8988T (cell line): ENCODE measurements at places on chromosomes 3 and 15.

- no peak for DNase-seq
Measured at GRCh38 chr3:71322154-71322553, 261.4 kb downstream of the FOXP1 start.

GRCh38 chr3:17399586-17399985 lies 342.8 kb downstream of the TBC1D5 start:
- no peak for DNase-seq

GRCh38 chr15:59035201-59035600 lies 47.7 kb downstream of the RNF111 start:
- no peak for DNase-seq

DNA sequence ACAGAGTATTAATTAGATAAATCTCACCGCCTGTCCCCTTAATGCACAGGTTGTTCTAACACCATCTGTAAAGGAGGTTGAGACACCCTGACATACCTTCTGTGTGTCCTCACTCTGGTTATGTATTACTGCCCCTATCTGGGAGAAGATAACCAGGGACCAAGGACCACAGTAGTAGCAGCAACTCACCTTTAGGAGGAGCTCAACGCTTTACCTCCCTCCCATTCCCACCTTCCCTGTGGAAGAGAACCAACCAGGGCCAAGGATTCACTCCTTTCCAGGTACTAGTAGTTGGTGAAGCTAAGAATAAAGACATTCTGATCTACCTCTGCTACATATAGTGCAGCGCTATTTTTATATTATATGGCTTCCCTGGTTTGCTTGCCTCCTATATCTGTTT lies 232.6 kb downstream of the MEX3B start:
- no peak for DNase-seq

- DNase-seq = peak; percentile 65
Measured at GRCh38 chr15:89492111-89492641, 4.2 kb downstream of the RHCG start.

GRCh38 chr3:18008706-18009368 lies 266.4 kb upstream of the TBC1D5 start:
- DNase-seq = no peak

DNA sequence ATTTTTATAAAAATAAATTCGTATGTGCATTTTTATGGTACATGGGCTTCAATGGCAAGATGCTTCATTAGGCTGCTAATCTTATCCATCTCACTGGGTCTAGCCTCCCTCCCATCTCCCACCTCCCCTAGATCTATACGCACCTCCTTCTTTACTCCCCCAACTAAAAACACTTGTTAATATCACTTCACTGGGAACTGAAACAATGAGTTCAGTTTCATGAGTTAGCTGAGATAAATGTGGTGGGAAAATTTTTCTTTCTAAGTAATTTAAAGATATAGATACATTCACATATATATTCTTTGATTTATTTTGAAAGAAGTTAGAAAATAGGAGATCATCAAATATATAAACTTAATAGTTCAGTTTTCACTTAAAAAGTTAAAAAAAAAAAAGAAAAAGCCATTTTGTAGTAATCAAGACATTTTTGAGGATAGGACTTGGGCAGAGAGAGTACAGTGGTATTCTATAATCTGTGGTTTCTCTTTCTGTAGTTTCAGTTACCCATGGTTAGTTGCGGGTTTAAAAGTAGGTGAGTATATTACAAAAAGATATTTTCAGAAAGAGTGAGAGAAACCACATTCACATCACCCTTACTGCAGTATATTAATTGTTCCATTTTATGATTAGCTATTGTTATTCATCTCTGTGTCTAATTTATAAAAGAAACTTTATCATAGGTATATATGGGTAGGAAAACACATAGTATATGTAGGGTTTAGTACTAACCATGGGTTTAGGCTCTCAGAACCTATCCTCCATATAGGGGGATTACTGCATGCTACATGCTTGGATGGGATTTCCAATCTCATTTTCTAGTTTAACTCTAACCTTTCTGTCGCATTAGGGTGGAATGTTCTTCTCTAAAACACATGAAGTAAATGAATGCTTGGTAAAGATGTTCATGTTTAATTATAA lies 316.0 kb upstream of the CBLB start:
- DNase-seq = no peak
